NCI-H2081 treated with DMSO at 0.1 percent for 48 hours (cell line): ENCODE measurements at places on chromosomes 1 and 21.

- no peak for DNase-seq
These were observed 15.1 kb upstream of the FMO1 start for GRCh38 chr1:171233183-171233582.

- DNase-seq: no peak
These were observed 181.1 kb downstream of the FCRL5 start for GRCh38 chr1:157371221-157371620.

GRCh38 chr1:246722720-246723119 lies 1.5 kb upstream of the SCCPDH start:
- DNase-seq: no peak

DNA sequence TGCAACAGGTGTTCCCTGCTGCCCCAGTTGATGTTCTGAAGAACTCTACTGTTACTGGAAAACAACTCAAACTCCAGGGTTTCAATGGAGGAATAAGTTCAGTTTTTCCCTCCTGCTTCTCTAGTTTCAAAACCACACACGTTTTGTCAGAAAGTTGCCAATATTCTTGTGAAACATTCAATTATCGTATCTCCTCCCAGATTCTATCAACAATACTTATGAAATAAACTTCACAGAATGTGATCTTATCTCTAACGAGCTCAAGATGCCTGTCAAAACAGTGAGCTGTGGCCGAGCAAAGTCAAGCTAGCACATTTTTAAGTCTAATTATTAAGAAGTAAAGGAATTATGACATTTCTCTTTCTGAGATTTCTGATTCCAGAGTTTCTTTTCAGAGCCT lies 4.7 kb downstream of the OR2B11 start:
- DNase-seq: no peak

DNA sequence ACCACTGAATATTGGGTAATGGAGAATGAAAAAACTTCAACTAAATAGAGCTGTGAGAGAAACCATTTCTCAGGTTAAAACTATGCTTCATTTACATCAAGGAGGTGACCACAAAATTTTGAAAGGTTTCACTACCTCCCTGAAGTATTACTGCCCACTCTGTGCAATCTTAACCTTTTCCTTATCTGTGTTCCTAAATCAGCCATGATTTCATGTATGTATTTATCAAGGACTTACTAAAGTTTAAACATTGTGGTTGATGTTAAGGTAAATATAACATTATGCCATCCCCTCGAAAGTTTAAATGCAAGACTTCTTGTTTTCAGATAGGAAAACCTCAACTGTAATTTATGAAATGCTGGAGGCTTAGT lies 84.4 kb downstream of the CLEC20A start:
- no peak for DNase-seq

DNA sequence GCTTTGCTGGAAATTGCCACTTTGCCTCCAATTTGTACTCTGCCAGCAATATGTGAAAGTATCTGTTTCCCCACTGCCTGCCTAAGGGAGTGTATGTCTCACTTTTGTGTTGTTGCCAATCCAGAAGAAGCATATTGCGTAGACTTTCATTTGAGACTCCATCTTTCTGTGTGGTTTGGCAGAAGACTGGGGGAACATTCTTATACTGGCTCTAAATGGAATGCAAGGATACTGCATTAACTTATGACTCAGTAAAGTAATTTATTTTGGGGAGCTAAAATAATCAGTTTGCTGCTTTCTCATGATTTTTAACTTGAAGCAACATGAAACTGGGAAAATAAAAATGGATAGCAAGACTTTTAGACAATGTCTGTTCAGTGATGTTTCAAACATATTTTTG lies 107.7 kb upstream of the TMPRSS2 start:
- no peak for DNase-seq

- no peak for DNase-seq
These were observed 29.9 kb downstream of the FMO4 start for GRCh38 chr1:171343727-171344472.

DNA sequence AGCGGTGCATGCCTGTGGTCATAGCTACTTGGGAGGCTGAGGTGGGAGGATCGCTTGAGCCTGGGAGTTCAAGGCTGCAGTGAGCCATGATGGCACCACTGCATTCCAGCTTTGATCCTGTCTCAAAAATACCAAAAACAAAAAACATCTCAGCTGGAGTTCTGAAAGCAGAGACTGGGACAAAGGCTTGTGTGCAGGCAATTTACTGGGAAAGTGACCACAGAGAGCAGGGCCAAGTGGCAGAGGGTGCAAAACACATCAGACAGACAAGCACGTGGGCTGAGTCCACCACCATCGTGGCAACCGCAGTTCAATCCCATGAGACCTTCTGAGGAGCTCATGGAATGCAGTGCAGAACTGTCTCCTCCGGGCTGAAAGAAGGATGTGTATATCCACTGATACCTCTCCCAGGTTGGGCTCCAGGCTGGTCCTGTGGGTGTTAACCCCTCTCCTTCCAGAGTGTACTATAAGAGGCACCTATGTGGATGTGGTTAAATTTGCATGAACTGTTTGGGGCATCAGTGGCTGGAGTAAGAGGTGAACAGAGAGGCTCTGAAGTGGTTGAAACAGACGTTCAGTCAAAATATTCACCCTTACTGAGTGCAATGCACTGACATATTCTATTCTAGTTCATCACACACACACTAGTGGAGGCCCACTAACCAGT lies 10.8 kb downstream of the PIGP start:
- DNase-seq: no peak

DNA sequence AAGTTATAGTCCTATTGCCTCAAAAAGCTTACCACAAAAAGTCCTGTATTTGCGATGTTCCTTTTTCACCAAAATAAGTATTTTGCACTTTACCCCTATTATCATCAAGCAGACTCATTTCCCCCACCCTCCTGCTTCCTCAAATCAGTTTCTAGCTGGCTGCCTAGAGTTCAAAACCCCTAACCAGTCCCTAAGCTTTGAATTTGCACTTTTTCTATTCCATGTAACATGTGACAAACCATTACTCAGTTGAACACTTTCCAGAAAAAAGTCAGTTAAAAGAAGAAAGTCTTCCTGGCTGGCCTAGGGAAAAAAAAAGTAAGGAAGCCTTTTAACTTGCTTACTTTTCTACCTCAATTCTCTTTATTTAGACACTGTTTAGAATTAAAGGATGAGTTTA lies 8.2 kb downstream of the CEP170 start:
- DNase-seq: no peak

GRCh38 chr1:50157306-50157941 lies 48.7 kb downstream of the ELAVL4 start:
- no peak for DNase-seq

DNA sequence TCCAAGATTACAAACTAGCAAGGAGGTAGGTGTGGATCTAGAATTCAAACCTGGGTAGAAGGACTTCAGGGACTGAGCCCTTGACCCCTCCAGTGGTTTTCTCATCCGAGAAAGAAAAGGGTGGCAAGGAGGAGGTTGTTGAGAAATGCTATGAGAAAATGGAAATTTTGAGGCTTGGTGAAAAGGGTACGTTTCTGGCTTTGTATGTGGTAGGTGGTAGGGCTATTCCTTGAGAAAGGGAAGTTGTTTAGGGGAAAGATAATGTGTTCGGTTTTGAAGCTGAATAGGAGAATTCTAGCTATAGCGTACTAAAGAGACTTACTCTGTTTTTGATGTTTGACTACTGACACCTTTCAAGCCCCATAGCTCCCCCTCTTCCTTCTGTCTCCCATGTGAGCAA lies 133.8 kb downstream of the CNIH3 start:
- DNase-seq: no peak

DNA sequence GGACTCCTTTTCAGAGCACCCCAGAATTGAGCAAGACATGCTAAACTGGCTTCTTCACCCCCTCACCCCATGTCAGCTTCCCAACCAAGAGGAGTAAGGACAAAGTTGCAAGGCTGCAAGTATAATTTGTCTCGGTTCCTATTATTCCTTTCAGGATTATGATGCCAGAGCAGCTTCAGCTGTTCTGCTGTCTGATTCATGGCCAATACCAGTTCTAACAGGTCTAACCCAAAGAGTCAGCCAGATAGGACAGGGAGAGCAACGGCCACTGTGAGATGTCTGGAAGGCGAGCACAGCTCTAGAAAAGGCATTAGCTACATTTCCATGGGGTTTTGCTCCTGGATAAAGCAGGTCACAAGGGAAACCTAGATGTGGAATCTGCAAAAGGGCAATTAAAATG lies 53.3 kb upstream of the HOOK1 start:
- DNase-seq: no peak

- peak; percentile 53 for DNase-seq
These were observed 844.9 kb downstream of the KCNT2 start for GRCh38 chr1:195763146-195763906.

DNA sequence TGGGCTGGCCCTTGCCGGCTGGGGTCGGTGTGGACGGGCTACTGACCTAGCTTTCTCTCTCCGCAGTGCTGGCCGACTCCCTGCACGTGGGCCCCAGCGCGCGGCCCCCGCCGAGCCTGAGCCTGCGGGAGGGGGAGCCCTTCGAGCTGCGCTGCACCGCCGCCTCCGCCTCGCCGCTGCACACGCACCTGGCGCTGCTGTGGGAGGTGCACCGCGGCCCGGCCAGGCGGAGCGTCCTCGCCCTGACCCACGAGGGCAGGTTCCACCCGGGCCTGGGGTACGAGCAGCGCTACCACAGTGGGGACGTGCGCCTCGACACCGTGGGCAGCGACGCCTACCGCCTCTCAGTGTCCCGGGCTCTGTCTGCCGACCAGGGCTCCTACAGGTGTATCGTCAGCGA lies 34.9 kb downstream of the PTGFRN start:
- DNase-seq: no peak

DNA sequence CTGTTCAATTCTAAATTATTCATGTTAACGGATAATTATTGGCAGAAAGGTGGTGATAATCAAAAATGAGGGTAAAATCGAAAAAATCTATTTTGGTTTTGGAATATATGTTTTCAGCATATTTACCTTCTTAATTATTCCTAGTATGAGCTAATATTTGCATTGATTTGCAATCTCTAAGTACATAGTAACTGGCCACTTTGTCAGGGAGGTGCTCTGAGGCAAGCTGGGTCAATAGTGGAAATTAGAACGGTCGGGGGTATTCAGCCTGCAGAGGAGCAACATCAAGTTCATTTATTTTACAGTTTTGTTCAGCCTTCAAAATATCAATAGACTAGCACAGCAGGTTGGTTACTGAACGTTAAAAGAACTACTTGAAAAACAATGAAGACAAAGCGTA lies 1.8 kb downstream of the OTUD7B start:
- DNase-seq: peak; percentile 90

DNA sequence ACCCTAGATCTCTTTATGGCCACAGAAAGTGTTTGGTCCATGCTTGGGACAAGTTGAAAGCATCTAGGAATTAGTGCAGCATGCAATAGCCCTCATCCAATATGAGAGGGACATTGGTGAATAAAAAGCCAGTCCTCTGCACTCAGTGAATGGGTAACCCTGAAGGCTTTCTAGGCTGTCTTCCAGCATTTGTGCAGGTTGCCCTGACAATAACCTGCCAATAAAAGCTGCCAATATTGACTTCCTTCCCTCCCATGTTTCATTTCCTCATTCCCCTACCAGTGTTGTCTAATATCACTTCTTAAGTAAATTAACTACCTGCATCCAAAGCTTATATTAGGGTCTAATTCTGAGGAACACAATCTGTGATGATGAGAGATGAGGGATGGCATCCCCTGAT lies 563.6 kb upstream of the NEGR1 start:
- no peak for DNase-seq
